HepG2 (cell line): ENCODE measurements at places on chromosomes 4 and X.

- no peak for DNase-seq
Measured at GRCh38 chr4:72055566-72055965, 23.8 kb downstream of the NPFFR2 start.

GRCh38 chr4:100317032-100317864 lies 127.0 kb upstream of the DDIT4L start:
- DNase-seq: no peak

DNA sequence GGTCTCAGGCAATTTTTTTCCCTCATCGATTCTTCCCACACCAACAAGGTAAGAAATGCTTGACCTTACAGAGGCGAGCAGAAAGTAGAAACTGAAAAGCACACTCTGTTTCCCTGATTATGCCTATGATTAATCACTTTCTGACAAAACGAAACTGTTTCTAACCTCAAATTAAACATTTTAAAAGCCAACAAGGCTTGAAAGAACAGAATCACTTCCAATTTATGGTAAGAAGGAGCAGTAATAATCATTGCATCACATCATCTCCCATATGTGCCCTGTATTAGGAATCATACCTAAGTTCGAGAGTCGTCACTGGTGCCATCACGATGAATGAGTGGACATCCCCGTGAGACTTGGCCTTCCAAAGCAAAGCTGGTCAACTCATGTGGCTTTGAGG lies 12.5 kb upstream of the CXCL13 start:
- DNase-seq: no peak

DNA sequence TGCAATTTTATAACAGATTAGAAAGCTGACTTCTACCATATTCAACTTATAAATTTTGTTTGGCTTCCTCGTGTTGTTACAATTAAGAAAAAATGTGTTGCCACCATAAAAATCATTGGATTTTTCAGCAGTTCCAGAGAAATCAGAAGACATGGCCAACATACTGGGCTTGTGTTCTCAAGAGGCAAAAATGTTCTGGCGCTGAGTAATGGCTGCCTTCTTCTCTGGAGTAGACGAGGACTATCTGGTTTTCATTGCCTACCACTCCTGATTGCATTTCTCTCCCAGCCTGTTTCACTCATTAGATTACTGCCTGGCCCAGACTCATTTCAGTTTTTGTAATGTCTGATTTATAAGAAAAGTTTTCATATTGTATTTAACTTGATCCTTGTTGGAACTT lies 122.3 kb downstream of the ARHGAP10 start:
- no peak for DNase-seq

DNA sequence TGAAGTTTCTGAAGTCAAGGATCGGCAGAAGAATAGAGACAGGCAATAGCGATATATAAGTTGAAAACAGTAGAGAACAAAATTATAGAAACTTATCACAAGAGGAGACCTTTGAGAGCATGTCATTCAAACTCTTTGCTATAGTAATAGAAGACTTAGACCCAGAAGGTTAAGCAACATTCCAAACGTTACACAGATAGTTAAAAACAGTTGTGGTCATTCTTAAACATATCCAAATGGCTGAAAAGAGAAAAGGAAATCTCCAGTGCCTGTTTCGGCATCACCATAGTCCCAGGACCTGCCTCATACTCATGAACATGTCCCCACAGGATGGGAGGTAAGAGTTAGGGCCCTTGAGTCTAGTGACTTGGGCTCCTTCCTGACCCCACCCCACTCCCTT lies 258.1 kb upstream of the NOCT start:
- DNase-seq: no peak

DNA sequence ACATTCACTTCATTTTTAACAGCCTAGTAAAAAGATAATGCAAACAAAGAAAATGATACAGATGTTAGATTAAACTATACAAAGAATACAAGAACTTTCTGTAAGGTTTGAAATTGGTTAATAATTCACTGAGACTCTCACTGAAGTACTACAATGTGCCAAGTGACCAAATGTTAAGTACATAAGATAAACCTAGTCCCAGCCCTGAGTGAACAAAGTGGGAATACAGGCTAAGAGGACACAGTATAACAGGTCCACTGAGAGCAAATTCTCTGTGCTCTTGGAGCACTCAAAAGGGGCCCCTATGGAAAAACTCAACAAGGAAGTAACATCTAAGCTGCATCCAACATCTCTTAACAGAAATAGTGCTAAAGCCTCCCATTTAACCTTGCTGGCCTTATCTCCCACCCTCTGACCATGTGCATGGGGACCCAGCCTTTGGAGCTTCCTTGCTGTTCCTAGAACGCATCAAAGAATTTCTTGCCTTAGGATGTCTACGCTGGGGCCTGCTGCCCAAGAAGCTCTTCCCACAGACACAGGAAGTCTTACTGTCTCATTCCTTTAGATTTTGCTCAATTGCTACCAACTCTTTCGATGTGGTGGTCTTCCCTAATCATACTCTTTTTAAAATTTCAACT lies 113.4 kb downstream of the ZAR1 start:
- DNase-seq: peak; percentile 85
